NCI-H510A treated with DMSO at 0.1 percent for 48 hours (cell line): ENCODE measurements at places on chromosomes 5 and 9.

DNA sequence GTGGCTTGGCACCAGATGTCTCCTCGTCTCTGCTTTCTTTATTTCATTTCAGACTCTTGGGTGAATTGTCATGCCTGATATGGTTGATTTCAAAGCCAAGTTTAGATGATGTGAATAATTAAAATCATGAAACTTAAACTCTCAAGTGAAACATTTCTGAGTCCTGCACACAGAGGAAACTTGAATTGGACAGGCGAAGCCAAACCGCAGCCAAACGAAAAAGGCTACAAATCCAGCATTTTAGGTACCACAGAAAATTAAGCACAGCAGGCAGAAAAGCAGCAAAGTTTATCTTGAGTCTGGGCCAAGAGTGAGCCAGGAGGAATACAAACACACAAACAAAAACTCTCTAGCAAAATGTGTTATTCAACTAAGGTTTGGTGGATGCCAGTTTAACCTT, 659.8 kb upstream of the KLF4 start:
- DNase-seq: no peak

DNA sequence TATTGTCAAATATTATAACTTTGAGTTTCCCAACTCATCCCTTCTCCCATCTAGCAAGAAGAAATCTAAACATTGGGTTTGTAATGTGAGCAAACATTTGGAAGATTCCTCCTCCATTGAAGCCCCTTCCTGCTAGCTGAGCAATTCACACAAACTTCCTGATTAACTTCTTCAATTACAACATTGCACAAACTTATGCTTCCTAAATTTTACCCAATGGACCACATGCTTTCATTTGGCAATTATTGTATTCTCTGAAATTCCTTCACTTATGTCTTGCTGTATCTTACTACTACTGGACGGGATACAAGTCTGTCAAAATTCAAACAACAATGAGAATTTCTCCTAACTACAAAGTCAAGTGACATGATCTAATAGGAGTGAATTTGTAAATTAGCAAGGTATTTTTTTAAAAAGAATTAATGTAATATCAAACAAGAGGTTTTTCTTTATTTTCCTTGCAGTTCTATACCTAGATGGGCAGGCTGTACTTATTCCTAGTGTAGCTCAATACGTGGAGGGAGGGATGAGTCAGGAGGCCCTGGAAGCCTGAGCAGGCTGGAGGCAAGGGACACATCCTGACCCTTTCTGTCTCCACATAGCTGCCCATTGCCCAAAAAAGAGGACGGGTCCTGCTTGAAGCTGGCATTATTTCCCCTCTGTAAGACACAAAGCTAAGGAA, 11.8 kb upstream of the IFNW1 start:
- no peak for DNase-seq

DNA sequence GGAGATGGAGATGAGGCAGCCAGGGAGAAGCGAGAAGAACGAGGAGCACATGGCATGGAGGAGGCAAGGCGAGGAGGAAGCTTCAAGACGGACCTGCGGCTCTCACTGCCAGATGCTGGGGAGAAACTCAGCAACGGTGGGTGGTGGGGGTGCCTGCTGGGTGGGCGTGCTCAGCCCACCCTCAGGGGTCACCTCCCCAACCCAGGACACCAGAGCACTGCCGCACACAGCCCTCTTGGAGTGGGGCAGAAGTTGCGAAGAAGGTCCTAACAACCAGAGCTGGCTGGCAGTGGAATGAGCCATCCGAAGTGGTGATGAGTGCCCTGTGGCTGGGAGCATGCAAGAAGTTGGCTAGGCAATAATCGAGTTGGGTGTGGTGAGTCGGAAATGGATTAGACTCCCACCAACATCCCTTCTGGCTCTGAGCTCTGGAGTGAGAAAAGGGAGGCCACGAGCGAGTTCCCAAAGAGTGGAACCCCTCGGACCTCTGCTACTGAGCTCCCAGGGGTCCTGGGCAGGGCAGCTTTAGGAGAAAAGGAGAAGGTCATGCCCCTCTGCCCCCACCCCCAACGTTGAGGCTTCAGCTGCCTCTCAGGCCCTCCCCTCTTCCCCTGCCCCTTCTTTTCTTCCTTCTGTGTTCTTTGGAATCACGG, 212.7 kb upstream of the MVB12B start:
- DNase-seq: no peak

- DNase-seq: no peak
Observed at GRCh38 chr5:143428738-143429420, 25.4 kb upstream of the NR3C1 start.

DNA sequence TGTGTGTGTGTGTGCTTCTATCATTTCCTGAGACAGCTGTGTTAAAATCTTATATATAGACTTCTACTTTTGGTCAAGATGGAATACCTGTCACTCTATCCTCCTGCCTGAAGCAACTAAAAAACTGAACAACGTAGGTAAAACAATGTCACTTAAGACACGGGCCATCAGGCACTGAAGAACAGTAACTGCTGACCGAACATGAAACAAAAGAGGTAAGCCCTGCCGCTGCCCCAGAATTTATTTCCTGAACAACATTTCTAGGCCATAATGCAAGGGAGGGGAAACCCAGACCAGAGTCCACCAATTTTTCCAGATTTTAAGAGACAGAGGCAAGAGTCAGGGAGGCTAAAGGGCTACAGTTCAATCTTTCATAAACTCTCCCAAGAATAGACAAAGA, 156.0 kb downstream of the CDC42SE2 start:
- no peak for DNase-seq

DNA sequence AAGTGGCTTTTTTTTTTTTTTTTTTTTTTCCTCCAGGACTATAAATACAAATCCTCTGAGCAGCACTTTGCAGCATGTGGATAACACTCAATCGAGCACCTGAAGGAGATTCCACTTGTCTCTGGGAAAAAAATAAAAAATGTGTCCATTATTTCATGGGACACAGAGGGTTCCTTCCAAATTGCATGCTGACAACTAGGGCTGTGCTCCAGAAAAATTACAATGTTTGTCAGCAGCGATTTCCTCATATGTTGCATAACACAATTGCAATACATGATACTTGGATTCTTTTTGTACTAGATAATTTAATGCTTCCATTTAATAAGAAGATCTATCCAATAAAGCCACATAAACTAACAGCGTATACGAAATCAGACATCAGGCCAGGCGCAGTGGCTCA, 84.4 kb downstream of the CDH18 start:
- DNase-seq: no peak

DNA sequence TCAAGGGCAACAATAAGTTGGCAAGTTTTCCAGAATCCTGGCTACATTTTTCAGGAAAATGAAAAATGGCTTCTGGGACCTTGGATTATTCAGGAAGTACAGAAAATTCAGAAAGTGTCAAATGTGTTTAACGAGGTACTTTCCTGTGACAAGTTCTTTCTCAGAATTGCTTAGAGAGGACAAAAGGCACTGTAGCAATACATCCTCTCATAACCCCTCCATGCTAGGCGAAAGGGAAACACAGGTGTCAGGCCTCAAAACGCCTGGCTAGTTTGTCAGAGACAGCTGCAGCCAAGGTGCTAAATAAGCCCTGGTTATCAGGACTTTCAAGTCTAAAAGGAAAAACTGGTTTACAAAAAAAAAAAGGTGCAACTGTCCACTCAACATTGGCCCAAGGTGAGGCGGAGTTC, 115.2 kb downstream of the GNAQ start:
- no peak for DNase-seq

- DNase-seq: no peak
Observed at GRCh38 chr9:33202018-33202417, 34.9 kb upstream of the B4GALT1 start.

DNA sequence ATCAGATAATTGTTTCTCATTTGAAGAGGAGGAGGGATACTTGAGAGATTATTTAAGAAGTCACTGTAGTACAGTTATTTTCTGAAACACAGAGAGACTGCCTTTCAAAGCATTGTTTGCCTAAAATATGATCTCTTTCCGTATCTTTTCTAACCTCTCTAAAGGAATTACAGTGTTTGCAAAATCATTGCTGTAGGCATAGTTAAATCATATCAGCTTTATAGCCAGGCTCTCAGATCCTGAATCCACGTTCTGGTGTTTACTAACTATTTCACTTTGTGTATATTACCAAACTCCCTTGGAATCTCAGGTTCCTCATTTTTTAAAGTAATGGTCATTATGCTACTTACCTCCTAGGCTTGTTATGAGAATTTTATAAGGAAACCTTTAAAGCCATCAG, 1151.6 kb upstream of the CDH9 start:
- no peak for DNase-seq

- no peak for DNase-seq
Observed at GRCh38 chr9:9924376-9924775, 688.4 kb downstream of the PTPRD start.

DNA sequence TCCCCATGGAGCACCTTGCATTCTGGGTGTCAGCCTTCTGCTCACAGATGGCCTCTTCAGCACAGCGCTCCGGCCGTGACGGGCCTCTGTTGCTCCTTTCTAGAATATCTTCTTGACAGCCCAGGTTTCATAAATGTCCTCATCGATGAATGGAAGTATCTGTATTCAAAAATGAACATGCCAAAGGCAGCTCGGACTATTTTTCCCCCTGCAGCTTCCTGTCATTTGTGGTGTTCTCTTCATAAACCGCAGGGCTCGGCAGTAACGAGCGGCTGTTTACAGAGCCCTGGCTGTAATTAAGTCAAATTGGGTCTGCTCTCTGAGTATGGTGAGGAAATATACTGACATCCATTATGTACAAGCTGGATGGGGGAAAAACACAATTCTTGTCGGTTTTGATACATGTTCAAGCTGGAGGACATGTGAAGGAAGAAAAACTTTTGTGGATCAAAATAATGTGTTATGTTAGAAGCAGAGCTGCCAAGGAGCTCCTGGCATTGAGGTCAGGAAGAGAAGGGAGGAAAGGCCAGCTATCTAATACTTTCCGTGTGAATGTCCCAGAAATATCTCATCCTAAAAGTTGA, 154.1 kb upstream of the CD180 start:
- DNase-seq: no peak

GRCh38 chr9:107907715-107908114, 418.1 kb upstream of the KLF4 start:
- DNase-seq: no peak

DNA sequence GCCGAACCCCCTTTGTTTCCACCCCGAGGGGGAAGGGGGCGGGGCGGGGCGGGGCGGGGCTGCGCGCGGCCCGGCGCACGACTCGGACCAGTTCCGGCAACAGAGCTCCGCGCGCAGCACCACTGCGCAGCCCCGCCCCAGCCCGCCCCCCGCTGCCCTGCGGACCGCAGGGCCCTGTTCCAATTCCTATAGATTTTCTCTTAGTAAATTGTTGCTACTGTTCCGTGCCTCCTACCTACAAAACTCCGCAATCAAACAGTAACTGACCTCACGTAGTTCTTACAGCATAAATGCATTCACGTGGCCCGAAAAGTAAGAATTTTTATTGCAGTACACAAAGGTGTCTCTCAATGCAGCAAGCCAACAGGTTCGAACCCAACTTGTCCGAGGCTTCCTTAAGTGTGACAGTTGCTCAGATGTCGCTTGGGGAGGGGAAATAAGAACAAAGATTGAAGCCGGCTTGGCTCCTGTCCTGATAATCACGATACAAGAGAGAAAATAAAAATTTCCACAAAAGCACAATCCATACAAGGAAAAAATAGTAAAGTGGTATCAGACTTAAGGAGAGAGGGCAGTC, 1.2 kb upstream of the RNF38 start:
- peak; percentile 51 for DNase-seq

- DNase-seq: peak; percentile 48
Observed at GRCh38 chr5:98774192-98775033, 950 bp downstream of the RGMB start.

- DNase-seq: no peak
Observed at GRCh38 chr9:34413231-34413852, 36.6 kb upstream of the MYORG start.

DNA sequence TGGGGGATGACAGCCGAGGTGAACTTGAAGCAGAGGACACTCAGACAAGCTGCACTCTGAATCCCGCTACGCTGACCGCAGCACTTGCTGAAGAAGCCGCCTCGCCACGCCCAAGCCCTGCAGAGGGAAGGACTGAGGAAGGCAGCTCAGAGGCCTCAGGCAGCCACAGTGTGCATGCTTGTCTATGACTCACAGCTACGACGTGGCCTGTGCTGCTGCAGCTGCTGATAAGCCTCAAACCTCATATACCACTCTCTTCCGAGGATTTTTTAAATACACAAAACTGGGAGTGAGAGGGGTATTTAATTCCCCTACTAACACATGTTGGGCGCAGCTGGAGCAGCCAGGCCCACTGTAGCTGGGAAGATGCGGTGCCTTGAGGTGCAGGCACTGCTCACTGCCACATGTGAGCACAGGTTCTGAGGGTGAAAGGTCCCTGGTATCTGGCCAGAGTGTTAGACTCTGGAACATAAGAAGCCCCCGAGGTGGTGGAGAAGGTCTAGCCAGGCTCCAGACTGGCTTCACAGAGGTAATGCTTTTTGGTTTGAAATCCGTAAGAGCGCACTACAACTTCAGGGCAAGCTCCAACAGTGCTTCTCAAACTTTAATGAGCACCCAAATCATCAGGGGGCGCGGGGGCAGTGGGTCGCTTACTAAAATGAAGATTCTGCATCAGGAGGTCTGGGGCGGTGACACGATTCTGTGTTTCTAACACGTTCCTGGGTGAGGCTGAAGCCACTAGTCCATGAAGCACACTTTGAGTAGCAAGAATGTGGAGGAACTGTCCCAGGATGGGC, 196.8 kb downstream of the AUH start:
- no peak for DNase-seq

DNA sequence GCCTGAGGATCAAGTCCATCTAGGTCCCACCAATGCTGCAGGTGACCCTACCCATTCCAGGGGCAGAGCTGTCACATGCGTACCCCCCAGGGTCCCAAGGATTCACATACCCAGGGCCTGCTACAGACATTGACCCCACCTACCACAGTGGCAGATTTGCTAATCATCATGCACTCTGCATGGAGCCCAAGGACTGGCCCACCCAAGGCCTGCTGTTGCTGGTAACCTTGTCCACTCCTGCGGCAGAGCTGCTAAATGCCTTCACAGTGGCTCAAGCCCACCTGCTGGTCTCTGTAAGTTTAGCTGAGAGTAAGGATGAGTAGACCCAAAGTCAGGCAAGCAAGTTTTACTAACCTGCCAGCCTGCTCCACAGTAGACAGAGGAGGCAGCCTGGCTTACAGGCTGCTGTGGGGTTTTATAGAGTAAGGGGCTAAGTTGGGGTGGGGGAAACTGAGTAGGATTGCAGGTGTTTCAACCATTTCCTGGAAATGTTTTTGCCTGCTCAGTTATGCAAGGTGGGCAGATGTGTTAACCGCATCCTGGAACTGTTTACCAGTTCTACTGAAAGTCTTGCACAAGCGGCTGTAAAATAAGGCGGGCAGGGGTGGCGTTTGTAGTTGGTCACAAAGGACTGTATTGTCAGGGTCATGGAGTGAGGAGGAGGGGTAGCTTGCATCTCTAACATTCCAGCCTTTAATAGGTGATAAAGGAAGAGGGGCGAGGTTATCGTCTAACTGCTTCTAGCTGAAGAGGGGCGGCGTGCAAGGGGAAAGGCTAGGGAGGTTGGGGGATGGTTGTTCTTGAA, 2163.5 kb upstream of the WWC1 start:
- no peak for DNase-seq
